ENCODE measurements at places on chromosomes 4 and X. TPM values are rescaled to one million over a fixed set of nuclear protein-coding genes. Genes with fewer than 3 reads are reported as not detected.

Gene SLC2A9
- 3.1 TPM for total RNA-seq

Gene RNF212
- total RNA-seq: 6.9 TPM

Gene FRMD7
- total RNA-seq: not detected

Gene CENPVL3
- total RNA-seq: not detected

Gene PRR32
- total RNA-seq: not detected

Gene SASH3
- 1.9 TPM for total RNA-seq

Gene AMTN
- total RNA-seq: not detected

- H3K4me3 ChIP-seq: no peak overlapping the region
- ATAC-seq: no peak
- H3K27ac ChIP-seq: no peak overlapping the region
- H3K36me3 ChIP-seq: no peaks in the 10 kb centered on the region
- H3K27me3 ChIP-seq: no peaks in the 10 kb centered on the region
Observed at GRCh38 chrX:107878106-107878505, 52.4 kb downstream of the MID2 start.

- ATAC-seq: peak; percentile 51
- no peaks in the 10 kb centered on the region for H3K36me3 ChIP-seq
- H3K27me3 ChIP-seq: no peaks in the 10 kb centered on the region
- H3K4me1 ChIP-seq: no peaks in the 10 kb centered on the region
Observed at GRCh38 chr4:158170691-158171561, 1.9 kb downstream of the GASK1B start.

GRCh38 chr4:14853176-14853943 lies 148.9 kb upstream of the CPEB2 start:
- no peaks in the 10 kb centered on the region for H3K36me3 ChIP-seq
- no peaks in the 10 kb centered on the region for H3K27me3 ChIP-seq
- H3K4me3 ChIP-seq: no peak overlapping the region
- peak overlapping the region; percentile 57 for H3K27ac ChIP-seq
- H3K4me1 ChIP-seq: peaks cover 7% of the 10 kb centered on the region

GRCh38 chr4:56619160-56619559 lies 61.9 kb downstream of the HOPX start:
- H3K4me1 ChIP-seq: no peaks in the 10 kb centered on the region
- H3K27me3 ChIP-seq: peaks cover 24% of the 10 kb centered on the region
- H3K27ac ChIP-seq: no peak overlapping the region
- no peak for ATAC-seq

DNA sequence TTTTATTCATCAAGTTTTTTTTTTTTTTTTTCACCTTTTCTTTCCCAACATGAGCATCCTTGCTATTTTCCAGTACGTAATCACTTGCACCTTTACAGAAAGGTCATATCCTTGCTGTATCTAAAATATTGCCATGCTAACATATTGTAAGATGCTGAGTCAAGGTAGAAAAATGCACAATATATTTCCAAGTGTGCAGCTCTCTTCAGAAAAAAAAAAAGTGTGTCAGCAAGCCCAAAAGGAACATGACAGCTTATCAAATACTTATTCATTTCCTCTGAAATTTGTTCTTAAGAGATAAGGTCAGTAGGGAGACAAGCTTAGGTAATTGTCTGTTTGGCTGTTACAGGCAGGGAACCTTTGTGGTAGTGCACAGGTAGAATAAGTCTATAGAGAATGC lies 27.0 kb downstream of the SH2D1A start:
- H3K27me3 ChIP-seq: no peaks in the 10 kb centered on the region
- H3K4me1 ChIP-seq: no peaks in the 10 kb centered on the region
- no peak for ATAC-seq
- no peak overlapping the region for H3K4me3 ChIP-seq
- H3K27ac ChIP-seq: no peak overlapping the region
- H3K36me3 ChIP-seq: no peaks in the 10 kb centered on the region

GRCh38 chrX:3940000-3940610 lies 226.7 kb upstream of the PRKX start:
- ATAC-seq: no peak
- H3K27me3 ChIP-seq: no peaks in the 10 kb centered on the region
- no peaks in the 10 kb centered on the region for H3K4me1 ChIP-seq
- no peaks in the 10 kb centered on the region for H3K36me3 ChIP-seq

DNA sequence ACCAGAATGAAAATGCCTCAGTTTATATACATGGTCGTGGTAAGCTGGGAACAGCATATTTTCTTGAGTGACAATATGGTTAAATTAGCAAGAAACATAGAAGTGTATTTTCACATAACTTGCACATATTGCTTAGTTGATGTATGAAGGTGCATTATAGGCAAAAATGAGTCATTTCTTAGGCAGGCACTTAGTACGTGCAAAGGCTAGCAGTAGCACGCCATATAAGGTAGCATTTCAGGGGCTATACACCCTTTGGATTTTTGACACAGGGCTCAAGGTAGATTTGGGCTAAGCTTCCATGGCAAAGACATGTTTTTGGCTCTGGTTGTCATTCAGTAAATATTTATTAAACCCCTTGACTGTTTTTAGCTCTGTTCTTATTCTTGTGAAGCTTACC lies 33.1 kb downstream of the PCDH7 start:
- no peaks in the 10 kb centered on the region for H3K36me3 ChIP-seq
- no peak overlapping the region for H3K4me3 ChIP-seq
- H3K4me1 ChIP-seq: peaks cover 44% of the 10 kb centered on the region
- H3K27ac ChIP-seq: peak overlapping the region; percentile 78
- ATAC-seq: peak; percentile 43
- H3K27me3 ChIP-seq: no peaks in the 10 kb centered on the region

DNA sequence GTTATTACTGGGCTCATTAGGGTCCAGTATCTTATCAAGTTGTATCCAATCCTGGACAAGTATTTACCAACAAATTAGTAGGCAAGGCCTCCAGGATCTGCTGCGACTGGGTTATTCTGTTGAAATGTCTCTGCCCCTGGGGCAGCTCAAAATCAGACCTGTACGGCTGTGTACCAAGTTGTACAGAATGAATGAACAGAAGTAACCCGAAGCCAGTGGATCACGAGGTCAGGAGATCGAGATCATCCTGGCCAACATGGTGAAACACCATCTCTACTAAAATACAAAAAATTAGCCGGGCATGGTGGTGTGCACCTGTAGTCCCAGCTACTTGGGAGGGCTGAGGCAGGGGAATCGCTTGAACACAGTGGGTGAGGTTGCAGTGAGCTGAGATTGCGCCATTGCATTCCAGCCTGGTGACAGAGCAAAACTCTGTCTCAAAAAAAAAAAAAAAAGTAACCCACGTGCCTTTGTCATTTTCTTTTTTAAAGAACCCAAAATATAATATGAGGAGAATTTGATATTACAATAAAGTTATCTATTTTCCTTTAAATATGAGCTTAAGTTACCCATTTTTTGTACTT lies 127.3 kb downstream of the CBR4 start:
- H3K27ac ChIP-seq: peak overlapping the region; percentile 86
- H3K36me3 ChIP-seq: peaks cover 64% of the 10 kb centered on the region
- peak; percentile 45 for ATAC-seq

DNA sequence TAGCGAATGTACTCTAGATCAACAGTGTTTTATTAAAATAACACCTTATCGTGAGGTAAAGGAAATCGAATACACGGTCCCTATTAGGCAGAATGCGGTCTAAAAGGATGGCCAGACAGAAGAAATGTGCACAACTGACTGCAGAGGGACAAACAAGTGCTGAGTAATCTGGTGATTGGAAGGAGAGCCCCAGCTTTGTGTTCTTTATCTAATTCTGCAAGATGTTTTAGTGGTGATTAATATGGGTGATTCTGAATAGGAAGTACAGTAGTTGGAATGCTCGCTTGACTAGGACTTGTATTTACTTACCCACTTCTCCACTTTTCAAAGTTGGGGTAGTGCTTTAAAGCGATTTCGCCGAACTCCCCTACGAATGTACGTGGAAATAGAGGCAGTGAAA lies 1.2 kb downstream of the WDR44 start:
- no peaks in the 10 kb centered on the region for H3K4me1 ChIP-seq
- H3K27me3 ChIP-seq: no peaks in the 10 kb centered on the region
- H3K36me3 ChIP-seq: no peaks in the 10 kb centered on the region
- H3K27ac ChIP-seq: peak overlapping the region; percentile 86
- no peak for ATAC-seq

DNA sequence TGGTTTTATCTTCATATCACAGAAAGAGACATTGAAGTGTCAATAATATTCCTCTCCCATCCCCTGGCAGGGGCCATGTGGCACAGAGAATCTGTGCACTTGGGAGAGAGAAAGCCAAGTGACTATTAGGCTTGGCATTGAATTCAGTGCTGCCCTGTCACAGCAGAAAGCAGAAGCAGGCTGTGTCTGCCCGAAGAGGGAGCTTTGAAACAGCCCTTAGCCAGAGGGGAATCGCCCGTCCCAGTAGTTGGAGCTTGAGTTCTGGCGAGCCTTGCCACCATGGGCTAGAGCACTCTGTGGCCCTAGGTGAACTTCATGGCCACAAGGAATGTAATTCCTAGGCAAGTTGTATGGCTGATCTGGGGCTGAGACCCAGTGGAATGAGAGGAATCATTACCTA lies 282.5 kb upstream of the PCDH10 start:
- no peaks in the 10 kb centered on the region for H3K27me3 ChIP-seq
- H3K36me3 ChIP-seq: no peaks in the 10 kb centered on the region
- no peak for ATAC-seq
- no peaks in the 10 kb centered on the region for H3K4me1 ChIP-seq

Data from gastroesophageal sphincter (tissue), 4 donors.